ENCODE measurements at places on chromosomes 1 and 21.

DNA sequence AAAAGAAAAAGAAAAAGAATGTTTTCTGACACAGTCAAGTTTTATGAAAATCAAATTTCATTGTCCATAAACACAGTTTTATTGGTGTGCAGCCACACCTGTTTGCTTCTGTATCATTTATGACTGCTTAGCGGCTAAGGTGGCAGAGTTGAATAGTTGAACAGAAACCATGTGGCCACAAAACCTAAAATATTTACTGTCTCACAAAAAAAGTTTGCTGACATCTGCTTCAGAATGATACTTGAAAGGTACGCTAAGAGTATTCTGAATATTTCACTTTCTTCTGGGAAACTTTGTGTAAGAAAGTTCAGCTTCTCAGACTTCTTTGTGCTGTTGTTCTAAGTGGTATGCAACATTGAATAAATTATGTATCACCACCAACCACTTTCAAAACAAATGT is 6.2 kb downstream of the KCNK1 start:
- no peak for DNase-seq

DNA sequence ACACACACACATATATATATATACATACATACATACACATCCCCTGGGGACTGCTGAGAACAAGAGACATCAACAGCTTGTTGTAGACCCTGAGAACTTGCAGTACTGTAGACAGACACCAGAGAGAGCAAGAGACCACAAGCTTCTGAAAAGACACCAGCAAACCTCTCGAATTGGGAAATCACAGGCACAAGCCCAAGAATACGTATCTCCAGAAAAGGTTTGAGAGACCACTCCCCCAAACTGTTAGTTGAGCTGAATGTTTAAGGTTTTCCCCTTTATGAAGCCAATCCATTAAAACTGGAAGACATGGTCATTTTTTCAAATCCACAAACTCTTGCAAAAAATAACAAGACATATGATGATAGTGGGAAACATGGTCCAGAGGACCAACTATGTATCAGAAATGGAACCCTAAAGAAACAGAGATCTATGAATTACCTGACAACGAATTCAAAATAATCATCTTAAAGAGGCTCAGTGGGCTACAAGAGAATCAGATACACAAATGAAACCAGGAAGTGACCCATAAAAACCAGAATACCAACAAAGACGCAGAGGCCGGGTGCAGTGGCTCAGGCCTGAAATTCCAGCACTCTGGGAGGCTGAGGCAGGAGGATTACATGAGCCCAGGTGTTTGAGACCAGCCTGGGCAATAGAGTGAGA is 45.1 kb downstream of the SLC2A1 start:
- no peak for DNase-seq

- DNase-seq, result no peak
Measured at GRCh38 chr1:81340239-81340638, 460.5 kb upstream of the ADGRL2 start.

DNA sequence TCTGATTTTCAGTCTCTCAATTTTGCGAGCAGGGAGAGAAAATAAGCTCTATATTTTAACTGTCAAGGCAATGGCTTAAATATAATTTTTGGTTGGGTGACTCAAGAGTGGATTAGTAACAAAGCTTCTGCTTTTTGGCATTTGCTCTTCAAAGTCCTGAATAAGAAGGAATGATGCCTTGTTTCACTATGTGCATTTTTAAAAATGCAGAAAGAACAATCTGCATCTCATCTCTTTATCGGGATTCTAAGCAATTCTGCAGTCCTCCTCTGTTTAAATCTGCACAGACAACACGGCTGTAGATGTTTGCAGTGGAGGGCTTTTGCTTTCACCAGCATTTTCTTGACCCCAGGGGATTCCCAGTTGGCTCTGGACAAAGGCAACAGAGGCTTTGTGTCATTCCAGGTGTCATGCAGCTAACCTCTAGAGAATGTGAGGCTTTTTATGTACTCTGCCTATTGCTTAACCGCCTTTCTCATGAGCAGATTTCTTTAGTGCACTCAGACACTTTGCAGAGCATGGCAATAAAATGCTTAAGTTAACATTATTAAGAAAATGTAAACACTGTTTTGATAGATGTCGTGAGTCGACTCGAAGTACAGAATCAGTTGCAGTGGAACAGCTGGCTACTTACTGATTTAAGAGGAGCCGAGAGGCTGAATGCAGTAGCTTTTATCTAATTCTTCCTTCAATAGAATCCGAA is 783.2 kb upstream of the NEGR1 start:
- DNase-seq, result no peak

DNA sequence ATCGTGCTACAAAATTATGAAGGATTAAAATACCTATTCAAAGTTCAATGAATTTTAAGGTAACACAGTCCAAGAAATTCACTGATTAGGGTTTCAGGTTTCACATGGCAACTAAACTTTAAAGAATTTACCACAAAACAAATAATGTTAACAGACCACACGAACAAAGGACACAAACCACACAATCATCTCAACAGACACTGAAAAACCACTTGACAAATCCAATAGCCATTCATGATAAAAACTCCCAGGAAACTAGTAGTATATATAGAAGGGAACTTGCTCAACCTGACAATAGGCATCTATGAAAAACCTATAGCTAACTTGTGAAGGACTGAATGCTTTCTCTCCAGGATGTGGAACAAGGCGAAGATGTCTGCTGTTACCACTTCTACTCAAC is 21.1 kb upstream of the SH2D5 start:
- DNase-seq, result no peak

- DNase-seq, result no peak
Measured at GRCh38 chr1:149928401-149928724, 760 bp upstream of the SF3B4 start.

GRCh38 chr21:19844334-19844733 is 1153.9 kb upstream of the NCAM2 start:
- DNase-seq, result no peak

DNA sequence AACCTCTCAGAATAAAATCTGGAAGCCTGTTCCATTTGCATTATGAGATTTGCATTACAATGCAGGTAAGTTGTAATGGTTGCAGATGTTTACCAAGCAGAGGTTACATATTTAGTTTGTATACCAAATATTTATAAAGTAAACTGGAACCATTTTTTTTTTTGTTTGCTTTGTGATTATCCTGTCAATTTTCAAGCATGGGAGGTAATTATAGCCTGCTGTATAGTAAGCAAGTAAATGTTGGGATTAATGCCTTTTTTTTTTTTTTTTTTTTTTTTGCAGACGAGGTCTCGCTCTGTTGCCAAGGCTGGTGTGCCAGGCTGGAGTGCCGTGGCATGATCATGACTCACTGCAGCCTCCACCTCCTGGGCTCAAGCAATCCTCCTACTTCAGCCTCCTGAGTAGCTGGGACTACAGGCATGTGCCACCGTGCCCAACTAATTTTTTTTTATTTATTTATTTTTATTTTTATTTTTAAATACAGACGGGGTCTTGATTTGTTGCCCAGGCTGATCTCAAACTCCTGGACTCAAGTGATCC is 21.0 kb downstream of the NFYC start:
- DNase-seq, result no peak

GRCh38 chr1:5733596-5733995 is 258.6 kb downstream of the NPHP4 start:
- DNase-seq, result peak; percentile 13

DNA sequence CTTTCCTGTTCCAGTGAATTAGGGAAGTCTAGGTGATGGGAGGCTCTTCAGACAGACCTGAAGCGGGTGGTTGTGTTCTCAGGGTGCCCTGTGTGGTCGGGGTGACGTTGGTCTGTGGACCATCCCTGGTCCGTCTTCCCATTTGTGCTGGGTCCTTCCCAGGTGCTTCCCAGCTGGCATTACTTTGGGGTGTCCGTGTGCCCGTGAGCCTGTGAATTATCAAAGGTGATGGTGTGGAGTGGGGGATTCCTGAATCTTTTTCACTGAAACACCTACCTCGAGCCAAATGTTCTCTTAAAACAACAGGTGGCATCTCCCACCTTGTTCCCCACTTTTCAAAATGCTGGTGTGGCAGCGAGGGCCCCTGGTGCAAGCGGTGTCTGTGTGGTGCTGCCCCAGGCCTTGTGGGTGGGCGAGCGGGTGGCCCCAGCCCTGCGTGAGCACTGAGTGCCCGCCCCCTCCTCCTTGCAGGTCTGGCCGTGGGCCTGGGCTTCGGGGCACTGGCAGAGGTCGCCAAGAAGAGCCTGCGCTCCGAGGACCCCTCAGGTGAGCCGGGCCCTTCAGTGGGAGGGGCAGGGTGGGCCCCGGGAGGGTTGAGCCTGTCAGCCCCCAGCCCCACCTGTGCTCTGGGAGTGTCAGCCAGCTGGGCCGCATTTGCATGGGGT is 37.0 kb downstream of the COQ8A start:
- DNase-seq, result no peak

GRCh38 chr21:33401630-33401992 is 1.6 kb upstream of the IFNGR2 start:
- no peak for DNase-seq

GRCh38 chr1:4268262-4268888 is 368.3 kb upstream of the C1orf174 start:
- DNase-seq, result no peak

GRCh38 chr1:247748041-247748440 is at the start of gene OR14A2:
OR14A2 (minus strand) TSS chr1:247748141.
- no peak for DNase-seq

Measured in dorsolateral prefrontal cortex (tissue), 122 donors.